AG09319 (cell line): ENCODE measurements at places on chromosomes 12 and 14.

DNA sequence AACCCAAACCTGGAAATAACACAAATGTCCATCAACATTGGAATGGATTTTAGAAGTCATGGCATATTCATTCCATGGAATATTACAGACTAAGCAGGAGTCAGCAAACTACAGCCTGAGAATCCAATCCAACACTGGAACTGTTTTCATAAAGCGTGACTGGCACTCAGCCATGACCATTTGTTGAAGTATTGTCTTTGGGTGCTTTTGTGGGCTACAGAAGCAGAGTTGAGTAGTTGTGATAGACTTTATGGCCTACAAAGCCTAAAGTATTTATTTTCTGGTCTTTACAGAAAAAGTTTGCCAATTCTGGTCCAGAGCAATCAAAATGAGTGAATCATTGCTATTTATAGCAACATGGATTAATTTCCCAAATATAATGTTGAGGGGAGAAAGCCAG is 34.5 kb upstream of the FRS2 start:
- no peak for DNase-seq

GRCh38 chr12:24534622-24535021 is 414.3 kb downstream of the BCAT1 start:
- DNase-seq: no peak

DNA sequence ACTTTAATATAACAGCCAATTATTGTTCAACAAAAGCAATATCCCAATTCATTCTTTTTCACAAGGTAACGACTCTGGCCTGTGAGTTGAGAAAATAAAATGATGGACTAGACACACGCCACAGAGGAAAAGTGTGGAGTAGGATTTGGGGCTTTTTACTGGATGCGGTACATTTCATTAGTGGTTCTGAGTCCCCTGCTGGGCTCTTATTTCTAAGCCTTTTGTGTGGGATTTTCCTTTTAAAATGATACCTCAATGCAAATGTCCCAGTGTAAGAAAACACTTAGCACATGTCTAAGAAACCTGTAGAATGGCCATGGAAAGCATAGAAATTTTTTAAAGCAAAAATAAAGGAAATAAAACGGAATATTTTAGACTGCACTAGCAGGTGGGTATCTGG is 73.4 kb downstream of the C12orf42 start:
- no peak for DNase-seq

GRCh38 chr14:93108105-93108504 is 7.6 kb downstream of the ITPK1 start:
- DNase-seq: no peak

- no peak for DNase-seq
Observed at GRCh38 chr12:67593461-67594330, 54.8 kb upstream of the DYRK2 start.

DNA sequence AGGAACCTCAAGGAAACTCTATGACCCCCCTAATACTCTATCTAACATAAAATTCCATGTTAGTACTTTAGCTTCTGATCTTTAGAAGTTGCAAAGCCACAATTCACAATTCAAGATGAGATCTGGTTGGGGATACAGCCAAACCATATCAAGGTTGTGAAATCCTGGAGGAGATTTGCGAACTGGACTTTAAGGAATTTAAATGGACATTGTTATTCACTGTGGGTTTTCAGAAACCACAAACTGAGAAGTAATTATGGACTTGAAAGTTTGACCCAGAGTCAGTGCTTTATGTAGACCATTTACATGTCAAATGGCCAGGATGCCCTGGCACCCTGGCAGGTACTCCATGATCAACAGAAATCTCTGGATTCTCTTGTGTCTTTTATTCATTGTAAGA is 14.2 kb upstream of the CDKL1 start:
- peak; percentile 56 for DNase-seq

DNA sequence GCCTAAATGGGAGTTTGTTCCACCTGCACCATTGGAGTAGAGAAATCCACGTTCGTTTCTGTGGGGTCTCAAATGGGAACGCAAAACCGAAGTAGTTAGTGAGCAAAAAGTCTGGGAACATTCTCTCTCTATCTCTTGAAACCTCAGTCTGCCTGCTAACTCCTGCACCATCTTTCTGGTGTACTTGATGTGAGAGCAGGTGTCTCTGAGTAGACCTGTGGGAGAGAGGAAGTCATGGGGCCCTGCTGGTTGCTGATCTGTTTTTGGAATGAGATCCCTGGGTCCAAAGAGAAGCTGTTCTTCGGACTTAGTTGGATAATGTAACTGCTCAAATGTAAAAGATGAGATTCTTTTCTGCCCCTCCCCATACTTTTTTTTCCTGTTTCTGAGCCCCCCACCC is 57.3 kb downstream of the MAX start:
- no peak for DNase-seq

GRCh38 chr14:23603103-23603502 is 24.5 kb upstream of the JPH4 start:
- DNase-seq: no peak

- no peak for DNase-seq
Observed at GRCh38 chr12:93592641-93593406, 20.3 kb downstream of the SOCS2 start.

GRCh38 chr12:91316907-91317269 is 134.3 kb upstream of the DCN start:
- DNase-seq: no peak

DNA sequence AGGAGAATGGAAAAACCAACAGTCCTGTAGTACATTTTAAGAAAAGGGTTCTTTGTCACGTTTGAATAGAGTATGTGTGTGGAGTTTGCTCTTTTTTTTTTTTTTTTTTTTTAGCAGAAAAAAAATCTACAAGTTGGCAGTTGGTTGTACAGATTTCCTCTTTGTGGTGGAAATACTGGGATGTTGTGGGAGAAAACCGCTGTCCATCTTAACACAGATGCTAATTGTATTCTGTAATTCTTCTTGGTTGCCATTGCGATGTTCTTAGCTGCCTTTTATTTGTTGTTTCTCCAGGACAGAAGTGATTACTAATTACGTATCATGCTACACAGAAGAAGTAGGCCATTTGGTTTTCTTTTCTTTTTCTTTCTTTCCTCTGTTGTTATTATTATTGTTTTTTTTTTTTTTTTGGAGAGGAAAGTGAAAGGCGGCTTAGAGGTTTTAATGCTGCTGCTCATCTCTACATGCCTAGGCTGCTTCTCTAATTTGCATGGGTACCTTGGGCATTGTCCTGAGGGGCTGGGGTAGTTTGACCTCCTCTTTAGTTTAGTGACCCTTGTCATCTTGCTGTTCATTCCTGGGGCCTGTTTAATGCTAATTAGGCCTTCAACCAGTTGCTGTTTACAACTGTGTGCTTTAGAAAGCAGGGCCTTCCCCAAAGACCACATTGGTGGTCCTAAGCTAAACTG is 94.7 kb downstream of the TMTC2 start:
- DNase-seq: no peak

DNA sequence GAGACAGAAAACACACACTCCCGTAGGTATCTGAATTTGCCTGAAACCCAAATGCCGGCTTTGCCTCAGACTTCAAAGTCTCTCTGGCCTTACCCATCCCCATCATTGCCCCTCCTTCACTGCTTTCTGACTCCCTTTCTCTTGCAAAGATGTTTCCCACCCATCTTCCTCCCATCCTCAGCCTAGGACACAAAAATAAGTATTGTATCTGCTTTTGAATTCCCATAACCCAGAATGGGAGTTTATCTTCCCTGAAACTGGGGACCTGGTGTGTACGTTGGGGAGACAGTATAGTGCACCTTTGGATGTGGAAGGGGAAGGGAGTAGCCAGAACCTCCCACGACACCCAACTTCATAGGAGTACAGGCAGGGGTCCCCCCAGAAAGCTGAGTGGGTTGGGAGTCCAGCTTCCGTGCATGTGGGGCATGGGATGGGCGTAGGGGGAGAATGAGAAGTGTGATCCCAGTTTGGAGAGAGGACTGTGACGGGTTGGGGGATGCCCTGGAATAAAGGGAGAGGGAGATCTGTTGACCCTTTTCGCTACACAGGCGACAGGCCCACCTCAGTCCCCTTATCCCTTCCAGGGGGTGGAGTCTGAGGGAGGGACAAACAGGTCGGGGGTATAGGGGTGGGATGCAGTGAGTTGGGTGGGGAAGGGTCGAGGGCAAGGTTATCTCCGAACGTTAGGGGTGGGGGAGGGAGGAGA is 488 bp upstream of the KIF5A start:
- no peak for DNase-seq

- no peak for DNase-seq
Observed at GRCh38 chr12:22538311-22538710, 6.0 kb downstream of the C2CD5 start.

DNA sequence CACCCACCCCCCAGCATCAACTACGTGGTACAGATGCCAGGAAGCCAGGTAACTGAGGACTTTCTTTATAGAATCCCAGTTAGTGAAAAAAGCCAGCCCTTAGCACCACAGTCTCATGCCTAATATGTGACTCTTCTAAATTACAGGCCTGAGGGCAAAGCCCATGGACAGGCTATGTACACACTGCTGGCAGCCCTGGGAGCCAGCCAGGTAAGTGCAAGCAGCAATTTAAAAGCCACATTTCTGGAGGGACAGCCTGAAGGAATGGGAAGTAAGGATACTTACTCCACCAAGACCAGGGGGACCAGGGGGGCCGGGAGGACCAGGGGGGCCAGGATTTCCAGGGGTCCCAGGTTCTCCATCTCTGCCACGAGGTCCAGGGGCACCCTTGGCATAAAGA is 7.0 kb downstream of the COL2A1 start:
- no peak for DNase-seq

GRCh38 chr14:59347915-59348314 is 117.3 kb downstream of the GPR135 start:
- no peak for DNase-seq

DNA sequence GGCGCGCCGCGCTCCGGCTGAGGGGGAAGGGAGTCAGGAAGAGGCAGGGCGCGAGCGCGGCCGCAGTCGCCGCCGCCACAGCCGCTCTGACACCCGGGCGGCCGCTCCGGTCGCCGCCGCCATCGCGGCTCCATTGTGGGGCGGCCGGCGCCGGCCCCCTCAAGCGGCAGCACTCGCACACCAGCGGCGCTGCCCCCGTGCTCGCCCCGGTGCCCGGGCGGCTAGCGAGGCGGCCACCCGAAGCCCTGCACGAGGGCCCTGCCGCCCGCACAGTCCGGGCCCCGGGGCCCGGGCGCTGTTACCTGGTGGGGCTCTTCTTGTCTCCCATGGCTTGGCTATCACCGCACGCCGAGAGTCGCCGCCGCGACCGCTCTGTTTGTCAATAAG is 202 bp downstream of the YAF2 start:
- no peak for DNase-seq

- DNase-seq: no peak
Observed at GRCh38 chr14:104981699-104982541, 3.7 kb upstream of the CLBA1 start.

DNA sequence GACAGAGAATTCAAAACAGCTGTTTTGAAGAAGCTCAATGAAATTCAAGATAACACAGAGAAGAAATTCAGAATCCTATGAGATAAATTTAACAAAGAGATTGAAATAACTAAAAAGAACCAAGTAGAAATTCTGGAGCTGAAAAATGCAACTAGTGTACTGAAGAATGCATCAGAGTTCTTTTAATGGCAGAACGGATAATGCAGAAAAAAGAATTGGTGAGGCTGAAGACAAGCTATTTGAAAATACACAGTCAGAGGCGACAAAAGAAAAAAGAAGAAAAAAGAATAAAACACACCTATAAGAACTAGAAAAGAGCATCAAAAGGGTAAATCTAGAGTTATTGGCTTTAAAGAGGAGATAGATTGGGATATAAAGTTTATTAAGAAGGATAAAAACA is 103.3 kb downstream of the INSM2 start:
- DNase-seq: no peak

DNA sequence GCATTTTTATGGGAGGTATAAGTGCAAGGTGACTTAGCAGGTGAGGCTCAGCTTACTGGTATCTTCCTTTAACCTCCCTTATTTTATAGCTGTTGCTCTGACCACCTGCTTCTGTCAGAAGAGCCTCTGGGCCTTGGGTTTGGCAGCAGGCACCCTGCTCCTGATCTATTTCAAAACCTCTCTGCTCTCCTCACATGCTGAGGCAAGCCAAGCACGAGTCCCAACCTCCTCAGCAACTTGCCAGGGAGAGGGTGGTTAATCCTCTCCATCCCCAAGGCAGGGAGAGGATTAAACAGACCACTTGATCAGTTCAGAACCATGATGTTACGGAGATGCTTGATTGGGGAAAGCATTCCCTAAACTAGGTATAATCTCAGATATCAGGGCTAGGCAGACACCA is 5.4 kb downstream of the PLEKHH1 start:
- no peak for DNase-seq

GRCh38 chr12:55719371-55719770 is 822 bp upstream of the RDH5 start:
- DNase-seq: no peak

GRCh38 chr14:49677643-49678042 is 10.4 kb downstream of the POLE2 start:
- no peak for DNase-seq

GRCh38 chr12:66499000-66499399 is 179.9 kb downstream of the GRIP1 start:
- DNase-seq: no peak

GRCh38 chr12:95624589-95624988 is 73.3 kb upstream of the USP44 start:
- DNase-seq: no peak

- no peak for DNase-seq
Observed at GRCh38 chr14:68426661-68427549, 366.0 kb downstream of the ZFP36L1 start.

GRCh38 chr12:57213058-57213715 is 3.4 kb upstream of the NXPH4 start:
- DNase-seq: peak; percentile 69

- DNase-seq: no peak
Observed at GRCh38 chr14:61749264-61749663, 13.0 kb upstream of the SNAPC1 start.

DNA sequence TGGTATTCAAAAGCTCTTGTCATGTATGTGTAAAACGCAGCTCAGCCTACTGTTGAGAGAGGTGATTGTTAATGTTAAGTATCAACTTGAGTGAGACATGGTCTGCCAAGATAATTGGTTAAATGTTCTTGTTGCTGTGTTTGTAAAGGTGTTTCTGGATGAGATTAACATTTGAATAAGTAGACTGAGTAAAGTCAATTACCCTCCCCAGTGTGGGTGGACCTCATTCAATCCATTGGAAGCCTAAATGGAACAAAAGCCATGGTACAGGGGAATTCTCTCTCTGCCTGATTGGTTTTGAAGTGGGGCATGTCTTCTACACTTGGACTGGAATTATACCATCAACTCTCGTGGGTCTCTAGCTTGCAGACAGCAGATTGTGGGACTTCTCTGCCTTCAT is 63.8 kb upstream of the RERGL start:
- no peak for DNase-seq

- DNase-seq: no peak
Observed at GRCh38 chr14:34997762-34998161, 15.0 kb downstream of the SRP54 start.

GRCh38 chr12:120093592-120094355 is 22.8 kb downstream of the RAB35 start:
- DNase-seq: no peak

GRCh38 chr12:93847517-93848474 is 170.6 kb downstream of the CRADD start:
- DNase-seq: no peak
